ENCODE measurements at places on chromosomes 4 and X. TPM values are rescaled to one million over a fixed set of nuclear protein-coding genes. Genes with fewer than 3 reads are reported as not detected.

The TREX2 gene
- total RNA-seq = 3.8 TPM

DNA sequence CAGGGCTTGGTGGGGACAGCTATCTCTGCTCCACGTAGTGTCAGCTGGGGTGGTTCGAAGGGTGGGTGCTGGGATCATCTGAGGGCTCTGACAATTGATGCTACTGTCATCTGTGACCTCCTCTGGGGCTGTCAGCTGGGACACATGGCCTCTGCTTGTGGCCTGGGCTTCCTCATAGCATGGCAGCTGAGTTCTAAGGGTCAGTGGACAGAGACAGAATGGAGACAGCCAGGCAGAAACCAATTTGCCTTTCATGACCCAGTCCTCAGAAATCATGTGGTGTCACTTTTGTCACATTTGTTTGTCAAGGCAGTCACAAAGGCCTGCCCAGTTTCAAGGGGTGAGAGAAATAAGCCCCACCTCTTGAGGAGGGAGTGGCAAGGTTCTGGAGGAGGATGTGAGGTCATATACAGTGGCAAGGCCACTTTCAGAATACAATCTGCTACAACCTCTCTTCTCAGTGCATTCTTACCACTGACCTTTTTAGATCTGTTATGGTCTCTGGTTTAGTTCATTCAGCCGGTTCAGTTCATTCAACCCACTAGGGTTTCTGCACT is 103.6 kb upstream of the BCOR start:
- DNase-seq = peak; percentile 76

- no peak for DNase-seq
These were observed 194.7 kb downstream of the OPHN1 start for GRCh38 chrX:68238568-68238967.

DNA sequence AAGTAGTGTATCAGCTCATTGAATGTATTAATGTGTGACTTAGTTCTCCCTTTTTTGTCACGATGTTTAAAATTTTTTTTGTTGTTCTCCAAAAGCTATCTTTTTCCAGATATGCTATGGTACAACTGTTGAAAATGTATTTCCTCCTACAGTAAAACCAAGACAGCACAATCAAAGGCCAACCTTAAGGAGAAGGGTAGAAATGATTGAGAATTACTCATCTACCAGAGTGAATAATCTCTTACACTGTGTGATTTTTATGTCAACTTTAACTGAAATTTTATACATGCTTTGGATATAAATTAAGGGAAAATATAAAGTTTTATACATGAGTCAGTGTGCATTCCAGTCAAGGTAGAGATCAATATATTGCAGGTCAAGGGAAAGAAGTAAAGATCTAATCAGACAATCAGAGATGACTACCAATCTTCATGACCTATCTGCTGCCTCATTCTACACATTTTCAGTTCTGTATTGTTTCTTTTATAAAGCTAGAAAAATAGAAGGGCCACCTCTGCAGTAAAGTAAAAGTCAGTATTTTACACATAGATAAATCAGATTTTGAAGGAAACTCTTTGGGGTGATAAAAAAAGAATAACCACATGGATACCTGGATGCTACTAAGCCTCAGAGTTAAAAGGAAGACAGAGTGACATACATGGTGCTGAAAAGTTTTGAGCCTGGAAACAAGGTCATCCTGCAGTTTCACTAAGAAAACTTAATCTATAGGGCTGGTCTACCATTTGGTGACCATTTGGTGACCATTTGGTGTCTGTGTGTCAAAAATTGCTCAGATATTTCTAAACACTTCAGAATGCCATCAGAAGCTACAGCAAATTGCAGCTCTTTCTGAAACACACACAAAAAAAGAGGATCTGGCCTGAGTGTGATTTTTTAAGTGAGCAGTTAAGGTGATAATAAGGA is 1.6 kb downstream of the FAM13A start:
- DNase-seq = no peak

GRCh38 chr4:575281-576141 is 584 bp downstream of the TMEM271 start:
- DNase-seq = no peak

DNA sequence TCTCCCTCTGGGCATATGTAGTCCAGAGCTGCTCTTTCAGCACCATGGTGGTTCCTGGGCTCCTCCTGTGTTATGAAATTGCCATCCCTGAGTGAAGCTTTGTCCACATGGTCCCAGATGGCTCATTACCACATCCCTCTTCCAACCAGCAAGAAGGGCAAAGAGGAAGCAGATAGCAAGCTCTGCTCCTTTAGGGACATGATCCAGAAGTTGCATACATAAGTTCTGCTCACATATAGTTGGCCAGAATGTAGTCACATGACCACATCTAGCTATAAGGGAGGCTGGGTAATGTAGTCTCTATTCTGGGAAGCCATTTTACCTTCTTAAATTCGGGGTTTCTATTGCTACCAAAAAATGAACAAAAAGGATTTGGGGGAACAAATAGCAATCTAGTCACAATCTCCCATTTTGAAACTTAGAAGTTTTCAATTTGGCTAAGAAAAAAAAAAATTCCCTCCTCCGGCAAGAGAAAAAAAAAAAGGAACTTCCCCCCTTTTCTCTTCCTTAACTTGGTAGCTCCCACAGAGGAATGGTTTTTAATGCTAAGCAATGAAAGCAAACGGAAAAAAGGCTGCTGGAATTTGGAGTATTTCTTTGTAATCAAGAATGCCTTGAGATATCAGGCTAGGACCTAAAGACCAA is 88.2 kb upstream of the USP9X start:
- DNase-seq = no peak

DNA sequence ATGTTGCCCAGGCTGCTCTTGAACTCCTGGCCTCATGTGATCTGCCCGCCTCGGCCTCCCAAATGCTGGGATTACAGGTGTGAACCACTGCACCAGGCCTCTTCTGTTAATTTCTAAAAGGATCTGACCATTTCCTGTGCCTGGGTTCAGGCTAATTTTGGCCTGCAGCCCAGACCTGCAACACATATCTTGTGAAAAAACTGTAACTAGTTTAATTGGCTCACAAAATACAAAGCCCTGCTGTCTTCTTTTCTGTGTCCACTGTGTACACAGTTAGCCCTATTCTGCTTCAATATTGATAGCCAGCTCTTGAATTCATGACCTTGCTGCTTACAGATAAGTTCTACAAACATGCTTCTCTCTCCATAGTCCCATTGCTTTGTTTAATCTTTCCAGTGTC is 753.5 kb downstream of the PDHA2 start:
- no peak for DNase-seq

The C4orf50 gene
- 0.13 TPM for total RNA-seq

The RS1 gene
- not detected for total RNA-seq

DNA sequence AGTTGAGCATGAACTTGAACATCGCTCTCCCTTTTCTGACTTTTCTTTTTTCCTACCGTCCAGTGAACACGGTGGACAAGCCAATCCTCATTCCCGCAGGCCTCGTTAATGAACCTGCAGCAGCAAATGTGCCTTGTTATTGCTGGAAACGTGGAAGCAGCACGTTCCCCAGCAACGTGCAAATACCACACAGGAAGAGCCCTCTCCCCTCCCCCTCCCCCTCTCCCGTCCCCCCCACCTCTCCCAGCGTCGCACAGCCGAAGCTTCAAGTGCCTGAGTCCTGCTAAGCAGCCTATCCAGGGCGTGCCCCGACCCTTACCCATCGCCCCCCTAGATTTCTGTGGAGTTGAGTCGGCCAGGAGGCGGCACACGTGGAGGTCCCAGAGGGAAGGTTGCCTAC is 219.9 kb downstream of the BCOR start:
- no peak for DNase-seq

- DNase-seq = no peak
These were observed 432 bp downstream of the TMEM175 start for GRCh38 chr4:932713-933070.

GRCh38 chrX:107571296-107571998 is 56.9 kb upstream of the PRPS1 start:
- no peak for DNase-seq

The NUP54 gene
- 56.8 TPM for total RNA-seq

GRCh38 chr4:75031775-75032174 is 98.9 kb downstream of the PARM1 start:
- no peak for DNase-seq

- no peak for DNase-seq
These were observed 46.5 kb downstream of the TMA16 start for GRCh38 chr4:163540977-163541376.

DNA sequence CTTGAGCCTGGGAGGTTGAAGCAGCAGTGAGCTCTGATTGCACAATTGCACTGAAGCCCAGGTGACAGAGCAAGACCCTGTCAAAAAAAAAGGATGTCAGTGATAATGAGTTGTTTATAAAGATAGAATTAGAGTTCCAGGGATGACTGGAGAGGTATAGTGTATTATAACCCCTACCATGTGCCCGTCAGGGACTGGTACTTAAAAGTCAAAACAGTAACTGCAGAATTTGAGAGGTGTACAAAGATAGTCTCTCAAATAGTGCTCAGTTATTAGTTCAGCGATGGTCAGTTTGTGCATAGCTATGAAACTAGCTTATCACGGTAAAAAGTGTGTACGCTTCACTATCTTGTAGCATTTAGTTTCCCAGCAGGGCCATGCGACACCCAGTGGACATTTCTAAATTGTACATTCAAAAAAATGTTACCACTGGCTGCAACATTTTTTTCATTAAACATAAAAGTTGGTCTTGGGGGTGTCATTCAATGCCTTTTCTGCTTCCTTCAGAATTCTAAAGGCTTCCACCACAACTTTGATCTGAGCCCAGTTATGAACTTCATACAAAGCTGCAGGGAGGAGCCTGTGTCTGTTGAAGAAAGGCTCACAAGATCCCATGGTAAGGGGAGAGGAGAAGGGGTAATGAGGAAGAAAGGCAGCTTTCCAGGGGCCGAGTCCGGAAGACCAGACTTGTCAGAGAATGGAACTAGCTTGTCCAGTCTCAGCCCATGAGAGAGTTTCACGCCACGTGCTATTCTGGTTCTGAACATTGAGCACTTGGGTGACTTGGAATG is 9.2 kb upstream of the GYG2 start:
- peak; percentile 23 for DNase-seq

- no peak for DNase-seq
These were observed 146.2 kb upstream of the NDST4 start for GRCh38 chr4:115259642-115260041.

- DNase-seq = no peak
These were observed 46.1 kb upstream of the GPR78 start for GRCh38 chr4:8534129-8534528.

The CLNK gene
- total RNA-seq = not detected

The SLC10A4 gene
- not detected for total RNA-seq

- no peak for DNase-seq
These were observed 36.3 kb upstream of the TBC1D14 start for GRCh38 chr4:6873291-6873690.

DNA sequence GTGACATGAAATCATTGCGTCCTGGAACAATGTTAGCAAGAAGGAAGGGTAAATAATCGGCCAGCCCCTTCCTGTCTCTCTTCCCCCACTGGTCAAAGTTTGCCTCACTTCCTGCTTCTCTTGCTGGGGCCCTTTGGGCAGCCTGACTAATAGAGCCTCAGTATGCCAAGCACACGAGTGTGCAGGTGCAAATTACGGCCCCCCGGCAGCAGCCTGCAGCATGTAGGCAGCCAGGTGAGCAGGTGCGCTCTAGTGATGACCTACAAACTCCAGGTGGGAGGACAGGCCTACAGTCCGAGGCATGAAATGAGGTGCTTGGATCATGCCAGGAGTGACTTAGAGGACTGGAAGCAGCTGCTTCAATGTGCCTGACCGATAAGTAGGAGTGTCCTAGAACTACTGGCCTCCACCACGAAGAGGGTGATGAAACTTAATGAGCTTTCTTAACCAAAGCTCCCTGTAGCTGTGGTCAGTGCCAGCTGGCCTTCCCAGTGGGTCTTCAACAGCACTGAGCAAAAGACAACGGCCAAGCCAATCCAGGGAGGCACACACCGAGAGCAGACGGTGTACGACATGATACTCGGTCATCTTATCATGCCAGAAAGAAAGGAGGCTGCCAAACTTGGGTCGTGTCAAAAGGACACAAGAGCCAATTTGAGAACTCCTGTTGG is 26.1 kb upstream of the FAT1 start:
- DNase-seq = no peak

DNA sequence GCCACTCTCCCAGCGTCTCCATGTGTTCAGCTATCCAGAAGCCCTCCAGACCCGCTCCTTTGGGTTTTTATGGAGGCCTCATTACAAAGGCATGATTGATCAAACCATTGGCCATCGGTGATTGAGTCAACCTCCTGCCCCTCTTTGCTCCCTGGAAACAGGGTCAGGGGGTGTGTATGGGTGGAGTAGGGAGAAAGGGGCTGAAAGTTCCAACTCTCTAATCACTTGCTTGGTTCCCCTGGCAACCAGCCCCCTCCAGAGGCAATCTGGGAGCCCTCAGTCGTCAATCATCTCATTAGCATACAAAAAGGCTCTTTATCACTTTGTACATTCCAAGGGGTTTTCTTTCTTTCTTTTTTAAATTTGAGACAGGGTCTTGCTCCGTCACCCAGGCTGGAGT is 2.3 kb downstream of the TRIM2 start:
- DNase-seq = no peak

GRCh38 chrX:107678957-107679740 is 50.8 kb downstream of the PRPS1 start:
- peak; percentile 83 for DNase-seq
